Stimulated activated naive CD4-positive, alpha-beta T cell treated with Interleukin-2 at 50 U/mL for 16 hours (primary cell): ENCODE measurements at places on chromosomes 2 and 18.

DNA sequence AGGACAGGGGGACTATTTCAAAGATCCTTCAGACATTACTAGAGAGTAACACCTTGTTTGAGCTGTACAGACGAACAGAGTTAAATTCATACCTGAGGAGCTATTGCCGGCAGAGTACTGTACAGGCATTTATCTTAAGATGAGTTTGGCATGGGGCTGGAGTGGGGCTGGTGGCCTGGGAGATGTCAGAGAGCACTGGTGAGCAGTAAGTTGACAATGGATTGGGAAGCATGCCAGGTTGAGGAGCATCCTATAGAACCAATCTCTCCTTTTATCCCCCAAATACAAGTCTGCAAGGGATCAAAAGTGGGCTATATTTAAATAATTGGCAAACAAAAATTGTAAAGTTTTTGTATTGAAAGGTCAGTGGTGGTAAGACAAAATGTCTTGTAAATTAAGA lies 58.6 kb downstream of the ADCYAP1 start:
- DNase-seq = no peak

DNA sequence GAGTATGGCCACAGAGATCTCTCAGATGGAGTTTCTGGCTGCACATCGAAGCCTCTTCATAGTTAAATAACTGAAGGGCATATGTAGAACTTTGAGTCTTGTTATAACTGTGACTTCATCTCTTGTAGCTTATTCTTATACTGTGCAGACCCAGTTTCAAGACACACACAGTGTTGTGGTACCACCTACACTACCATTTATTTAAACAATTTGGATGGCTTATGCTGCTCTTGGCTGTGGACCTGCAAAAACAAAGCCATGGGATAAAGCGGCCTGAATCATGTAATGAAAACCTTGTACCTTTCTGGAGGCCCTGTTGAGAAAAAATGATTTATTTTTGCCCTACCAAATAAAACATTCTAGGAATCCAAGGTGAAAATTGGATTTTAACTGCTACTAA lies 262.8 kb upstream of the RASGRP3 start:
- DNase-seq = no peak

DNA sequence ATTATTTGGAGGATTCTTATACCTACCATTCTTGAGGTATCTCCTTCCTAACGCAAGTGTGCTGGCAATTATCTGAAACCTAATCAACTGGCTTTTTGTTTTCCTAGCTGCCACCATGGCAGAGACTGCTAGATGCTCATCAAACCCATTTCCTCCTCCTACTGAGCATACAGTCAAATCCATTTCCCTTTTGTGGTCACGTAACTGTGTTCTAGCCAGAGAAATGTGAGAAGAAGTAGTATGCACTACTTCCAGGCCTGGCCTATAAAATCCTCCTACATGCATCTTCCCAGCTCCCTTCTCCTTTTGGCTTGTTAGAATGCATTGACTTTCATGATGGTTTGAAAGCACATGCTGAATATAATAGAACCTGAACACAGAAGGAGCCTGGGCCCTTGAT lies 494.1 kb upstream of the MEIS1 start:
- no peak for DNase-seq

DNA sequence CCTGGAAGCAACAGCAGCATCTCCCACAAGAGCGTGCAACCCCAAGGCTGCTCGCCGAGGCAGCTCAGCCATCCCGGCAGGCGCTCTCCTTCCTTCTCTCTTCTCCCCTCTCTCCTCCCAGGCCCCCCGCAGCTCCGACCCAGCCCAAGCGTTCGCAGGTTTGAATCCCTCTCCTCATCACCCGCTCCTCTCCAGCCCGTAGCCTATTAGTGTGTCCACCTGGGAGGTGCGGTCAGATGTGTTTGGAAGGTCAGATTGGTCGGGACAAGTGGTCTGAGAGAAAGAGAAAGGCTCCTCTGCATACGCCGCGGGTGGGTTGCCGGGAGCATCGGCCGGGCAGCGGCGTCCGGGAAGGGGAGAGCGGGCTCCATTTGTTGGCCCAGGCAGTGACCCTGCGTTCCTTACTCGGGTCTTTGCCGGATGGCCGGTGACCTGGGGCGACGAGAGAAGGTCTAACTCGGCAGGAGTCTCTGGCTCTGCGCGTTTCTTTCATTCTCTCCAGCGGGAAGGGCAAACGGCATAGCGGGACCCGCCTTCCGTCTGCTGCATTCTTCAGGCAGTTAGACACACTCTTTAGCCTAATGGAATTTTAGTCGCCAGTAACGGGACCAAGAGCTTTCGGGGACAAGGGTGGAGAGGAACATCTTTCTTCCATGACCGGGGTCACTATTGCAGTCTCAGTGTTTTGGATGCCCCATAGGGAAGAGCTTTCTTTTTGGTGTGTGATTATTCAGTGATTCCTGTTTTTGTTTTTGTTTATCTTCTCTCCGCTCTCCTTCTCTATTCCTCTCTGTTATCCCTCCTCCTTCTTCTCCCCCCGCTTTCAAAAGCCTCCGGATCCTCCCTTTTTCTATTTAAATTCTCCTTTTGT lies 1.1 kb upstream of the TMEFF2 start:
- no peak for DNase-seq

DNA sequence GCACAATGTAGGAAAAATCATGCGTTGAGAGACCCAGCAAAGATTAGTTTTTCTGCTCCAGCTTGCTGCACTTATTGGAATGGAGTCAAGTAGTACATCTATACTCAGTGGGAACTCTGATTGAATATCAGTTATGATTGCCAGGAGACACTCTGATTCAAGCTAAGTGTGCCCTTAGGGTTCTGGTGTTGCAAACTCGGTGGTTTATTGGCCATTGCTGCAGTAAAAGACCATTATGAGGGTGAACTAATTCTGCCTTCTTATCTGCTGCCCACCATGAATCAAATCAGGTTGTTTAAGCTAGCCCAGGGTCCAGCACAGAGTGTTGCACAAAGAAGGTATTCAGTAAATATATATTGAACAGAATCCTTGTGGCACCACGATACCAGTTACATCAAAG lies 74.8 kb upstream of the GLS start:
- DNase-seq = no peak

DNA sequence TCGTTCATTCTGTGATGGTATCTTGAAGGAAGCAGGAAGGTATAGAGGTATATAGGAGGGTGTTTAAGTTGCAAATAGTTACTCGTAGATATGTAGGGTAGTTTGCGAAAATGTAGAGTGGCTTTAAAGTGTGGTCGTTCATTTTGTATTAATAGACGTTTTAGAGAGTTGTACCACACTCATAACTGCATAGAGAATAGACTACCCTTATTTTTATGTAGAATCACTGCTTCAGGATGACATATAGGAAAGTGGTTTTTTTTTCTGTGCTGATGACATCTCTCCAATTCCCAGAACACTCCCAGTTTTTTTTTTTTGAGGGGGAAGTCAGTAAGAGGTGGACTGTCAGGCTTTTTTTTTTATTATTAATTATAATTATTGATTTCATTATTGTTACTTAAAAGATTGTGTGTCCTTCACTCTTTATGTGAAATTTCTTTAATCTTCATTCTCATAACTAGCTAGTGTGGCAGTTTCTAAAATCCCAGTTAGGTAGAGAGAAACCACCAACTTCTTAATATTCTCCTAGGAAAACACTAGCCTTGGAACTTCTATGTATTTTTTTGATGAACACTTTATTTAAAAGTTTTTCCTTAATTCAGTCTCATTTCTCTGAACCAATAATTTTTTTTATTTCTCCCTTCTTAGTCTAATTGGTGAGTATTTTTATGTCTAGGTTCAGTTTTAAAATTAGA lies 1.5 kb downstream of the ACTR3 start:
- no peak for DNase-seq

DNA sequence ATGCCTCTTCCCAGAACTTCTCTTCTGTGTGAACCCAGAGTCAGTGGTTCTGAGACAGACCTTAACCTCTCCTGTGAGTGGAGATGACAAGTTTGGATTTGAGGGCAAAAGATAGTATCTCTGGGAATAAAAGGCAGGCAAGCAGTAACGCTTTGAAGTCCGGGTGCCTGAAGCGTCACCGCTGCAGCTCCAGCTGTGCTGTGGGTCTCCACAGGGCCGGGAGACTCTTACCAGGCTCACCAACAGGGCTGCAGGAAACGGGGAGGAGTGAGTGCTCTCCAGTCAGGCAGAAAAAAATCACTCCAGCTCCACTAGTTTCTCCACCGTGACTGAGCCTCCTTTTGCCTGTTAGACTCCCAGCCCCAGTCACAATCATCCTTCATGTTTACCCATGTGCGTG lies 79.7 kb upstream of the MAP4K4 start:
- no peak for DNase-seq

GRCh38 chr2:134433979-134434378 lies 180.1 kb downstream of the MGAT5 start:
- DNase-seq = no peak
